ENCODE measurements at places on chromosomes 16 and 17.

DNA sequence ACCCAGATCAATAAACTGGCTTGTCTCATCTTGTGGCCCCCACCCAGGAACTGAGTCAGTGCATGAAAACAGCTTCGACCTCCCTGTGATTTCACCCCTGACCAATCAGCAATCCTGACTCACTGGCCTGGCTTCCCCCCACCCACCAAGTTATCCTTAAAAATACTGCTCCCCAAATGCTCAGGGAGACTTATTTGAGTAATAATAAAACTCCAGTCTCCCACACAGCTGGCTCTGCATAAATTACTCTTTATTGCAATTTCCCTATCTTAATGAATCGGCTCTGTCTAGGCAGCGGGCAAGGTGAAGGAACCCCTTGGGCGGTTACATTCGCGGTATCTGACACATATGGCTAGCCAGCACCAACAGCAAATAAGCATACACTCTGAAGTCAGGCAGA is 9.8 kb upstream of the RABEP1 start:
- DNase-seq, result no peak

GRCh38 chr17:45942284-45942683 is 47.9 kb downstream of the MAPT start:
- DNase-seq, result peak; percentile 22

GRCh38 chr17:40795019-40795667 is 4.6 kb downstream of the KRT28 start:
- DNase-seq, result no peak

- DNase-seq, result no peak
Measured at GRCh38 chr17:64259922-64260321, 3.1 kb downstream of the TEX2 start.

DNA sequence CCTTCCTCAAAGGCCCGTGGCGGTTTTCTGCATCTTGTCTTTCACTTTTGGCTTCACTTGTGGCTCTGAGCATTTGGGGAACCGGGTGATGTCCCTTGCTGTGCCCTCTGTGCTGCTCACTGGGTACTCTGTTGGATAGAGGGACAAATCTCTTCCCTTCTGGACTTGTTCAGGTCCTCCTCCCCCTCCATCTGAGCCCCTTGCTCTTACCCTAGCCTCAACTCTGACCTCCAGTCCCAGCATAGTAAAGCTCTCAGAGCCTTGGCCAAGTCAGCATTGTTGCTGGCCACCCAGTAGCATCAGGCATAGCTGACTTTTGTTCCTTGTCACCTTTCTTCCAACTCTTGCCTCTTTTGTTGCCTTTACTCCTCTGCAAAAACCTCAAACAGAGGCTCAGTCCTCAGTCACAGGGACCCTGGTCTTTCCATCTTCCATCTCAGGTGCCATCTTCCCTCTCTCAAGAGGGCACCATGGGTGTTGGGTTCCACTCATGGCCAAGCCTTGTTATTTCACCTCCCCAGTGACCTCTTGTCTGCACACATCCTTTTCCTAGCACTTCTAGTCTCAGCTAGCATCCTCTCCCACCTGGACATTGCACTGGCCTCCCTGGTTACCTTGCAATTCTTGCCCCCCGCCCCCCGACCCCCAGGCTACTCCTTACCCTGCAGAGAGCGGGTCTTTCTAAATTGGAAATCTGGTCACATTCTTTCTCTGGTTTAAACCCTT is 393 bp upstream of the PSMB10 start:
- no peak for DNase-seq

DNA sequence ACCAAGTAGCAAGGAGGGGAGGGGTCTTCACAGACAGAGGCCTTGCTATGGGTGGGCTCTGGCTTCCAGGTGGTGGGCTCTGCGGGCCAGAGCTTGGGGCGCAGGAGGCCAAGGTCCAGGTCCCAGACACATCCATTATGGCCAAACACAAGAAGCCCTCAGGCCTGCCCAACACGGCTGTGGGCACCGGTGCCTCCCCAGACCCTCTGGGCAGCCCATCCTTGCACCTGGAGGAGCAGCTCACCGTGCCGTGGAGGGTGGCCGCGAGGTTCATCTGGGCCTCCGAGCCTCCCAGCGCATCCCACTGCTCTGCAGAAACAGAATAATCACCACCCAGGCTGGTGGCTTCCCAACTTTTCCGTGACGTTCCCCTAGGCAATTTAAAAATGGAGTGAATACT is 55.9 kb downstream of the TBC1D16 start:
- no peak for DNase-seq

DNA sequence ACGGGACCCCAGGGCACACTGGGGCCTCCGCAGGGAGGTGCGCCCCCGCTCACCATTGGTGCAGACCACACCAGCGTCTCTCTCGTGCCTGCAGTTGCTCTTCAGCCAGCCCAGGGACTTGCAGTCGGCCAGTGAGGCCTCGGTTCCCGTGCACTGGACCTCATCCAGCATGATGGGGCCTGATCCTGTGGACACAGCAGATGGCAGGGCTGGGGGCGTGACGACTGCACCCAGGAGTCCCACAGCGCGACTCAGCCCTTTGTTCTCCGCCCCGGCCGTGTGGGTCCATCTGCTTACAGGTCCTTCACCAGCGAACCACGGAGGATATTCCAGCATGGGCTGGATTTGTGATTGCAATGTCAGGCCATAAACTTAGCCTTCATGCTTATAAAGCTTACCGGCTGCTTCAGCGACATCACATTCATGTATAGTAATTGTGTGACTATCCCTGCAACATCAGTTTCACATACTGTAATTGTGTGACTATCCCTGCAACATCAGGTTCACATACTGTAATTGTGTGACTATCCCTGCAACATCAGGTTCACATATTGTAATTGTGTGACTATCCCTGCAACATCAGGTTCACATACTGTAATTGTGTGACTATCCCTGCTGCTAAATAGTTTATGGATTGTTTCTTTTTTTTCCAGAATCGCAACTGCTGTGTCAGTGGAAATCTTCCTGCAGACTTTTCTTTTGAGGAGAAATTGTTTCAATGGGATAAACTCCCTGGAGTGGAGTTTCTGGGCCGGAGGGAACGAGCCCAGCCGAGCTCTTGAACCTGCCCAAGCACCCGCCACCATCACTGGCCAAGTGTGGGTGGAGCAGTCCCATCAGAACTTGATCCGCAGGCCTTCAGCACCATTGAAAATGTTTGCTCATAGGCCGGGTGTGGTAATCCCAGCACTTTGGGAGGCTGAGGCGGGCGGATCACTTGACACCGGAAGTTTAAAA is 4.8 kb downstream of the LGALS3BP start:
- no peak for DNase-seq

- DNase-seq, result no peak
Measured at GRCh38 chr16:1117176-1117900, 21.3 kb upstream of the C1QTNF8 start.
